Nephron progenitor cell (in vitro differentiated cells): ENCODE measurements at places on chromosomes 3 and 15.

- H3K27me3 ChIP-seq = no peaks in the 10 kb centered on the region
- DNase-seq = no peak
- no peak overlapping the region for H3K4me3 ChIP-seq
- no peak overlapping the region for H3K27ac ChIP-seq
Measured at GRCh38 chr3:43581343-43581742, 40.5 kb downstream of the ANO10 start.

- no peaks in the 10 kb centered on the region for H3K36me3 ChIP-seq
- no peak overlapping the region for H3K4me3 ChIP-seq
- DNase-seq = no peak
- no peaks in the 10 kb centered on the region for H3K4me1 ChIP-seq
Measured at GRCh38 chr3:121958801-121959200, 63.2 kb downstream of the ILDR1 start.

- no peak for DNase-seq
- no peaks in the 10 kb centered on the region for H3K36me3 ChIP-seq
- peaks cover 22% of the 10 kb centered on the region for H3K4me1 ChIP-seq
- no peak overlapping the region for H3K27ac ChIP-seq
- H3K4me3 ChIP-seq = no peak overlapping the region
- no peaks in the 10 kb centered on the region for H3K27me3 ChIP-seq
Measured at GRCh38 chr15:81407718-81408117, 33.7 kb upstream of the TMC3 start.

DNA sequence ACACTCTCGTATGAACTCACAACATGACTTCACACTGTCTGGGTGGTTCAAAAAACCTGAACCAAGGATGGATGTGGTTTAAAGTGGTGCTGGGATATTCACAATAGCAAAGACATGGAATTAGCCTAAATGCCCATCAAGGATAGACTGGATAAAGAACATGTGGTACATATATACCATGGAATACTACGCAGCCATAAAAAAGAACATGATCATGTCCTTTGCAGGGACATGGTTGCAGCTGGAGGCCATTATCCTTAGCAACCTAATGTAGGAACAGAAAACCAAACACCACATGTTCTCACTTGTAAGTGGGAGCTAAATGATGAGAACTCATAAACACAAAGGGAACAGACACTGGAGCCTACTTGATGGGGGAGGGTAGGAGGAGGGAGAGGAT is 3.3 kb upstream of the PRSS50 start:
- no peak overlapping the region for H3K4me3 ChIP-seq
- H3K4me1 ChIP-seq = peaks cover 11% of the 10 kb centered on the region
- H3K36me3 ChIP-seq = no peaks in the 10 kb centered on the region
- H3K27ac ChIP-seq = no peak overlapping the region

DNA sequence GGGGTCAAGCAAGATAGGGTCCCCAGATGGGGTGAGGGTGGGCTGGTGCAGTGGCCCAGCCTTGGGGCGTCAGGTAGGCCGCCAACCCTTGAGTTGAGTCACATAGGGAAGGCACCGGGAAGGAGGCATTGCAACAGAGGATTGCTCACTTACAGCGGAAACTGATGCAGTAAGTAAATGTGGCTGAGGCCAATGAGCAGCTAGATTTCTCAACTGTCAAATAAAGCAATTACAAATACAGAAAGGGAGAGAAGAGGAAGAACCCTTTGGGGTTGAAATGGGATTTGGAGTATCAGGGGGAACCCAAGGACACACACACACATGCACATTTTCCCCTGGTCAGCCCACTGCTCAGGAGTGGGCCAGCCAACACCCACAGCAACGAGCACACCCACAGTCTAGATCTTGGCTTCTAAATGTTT is 44.0 kb downstream of the CHSY1 start:
- peak overlapping the region; percentile 8 for H3K27ac ChIP-seq
- peaks cover 2% of the 10 kb centered on the region for H3K27me3 ChIP-seq
- peaks cover 45% of the 10 kb centered on the region for H3K4me1 ChIP-seq
- no peak overlapping the region for H3K4me3 ChIP-seq
- H3K36me3 ChIP-seq = peaks cover 32% of the 10 kb centered on the region
